ENCODE measurements at places on chromosomes 2 and 18. TPM values are rescaled to one million over a fixed set of nuclear protein-coding genes. Genes with fewer than 3 reads are reported as not detected.

DNA sequence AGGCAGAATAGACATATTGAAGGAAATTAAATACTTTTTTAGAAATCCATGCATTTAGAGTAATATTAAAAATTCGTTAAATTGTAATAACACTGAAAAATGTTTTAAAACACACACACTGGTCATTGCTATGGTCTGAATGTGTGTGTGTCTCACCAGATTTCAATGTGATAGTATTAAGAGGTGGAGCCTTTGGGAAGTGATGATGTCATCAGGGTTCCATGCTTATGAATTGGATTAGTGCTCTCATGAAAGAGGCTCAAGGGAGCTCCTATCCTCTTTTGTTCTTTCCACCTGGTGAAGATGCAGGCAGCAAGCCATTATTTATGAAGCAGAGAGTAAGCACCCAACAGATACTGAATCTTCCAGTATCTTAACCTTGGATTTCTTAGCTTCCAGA is 441.8 kb downstream of the CDH2 start:
- DNase-seq = peak; percentile 16

GRCh38 chr18:7259475-7259874 is 28.6 kb downstream of the LRRC30 start:
- no peak for DNase-seq

- DNase-seq = no peak
Measured at GRCh38 chr2:151975460-151976414, 123.1 kb downstream of the CACNB4 start.

DNA sequence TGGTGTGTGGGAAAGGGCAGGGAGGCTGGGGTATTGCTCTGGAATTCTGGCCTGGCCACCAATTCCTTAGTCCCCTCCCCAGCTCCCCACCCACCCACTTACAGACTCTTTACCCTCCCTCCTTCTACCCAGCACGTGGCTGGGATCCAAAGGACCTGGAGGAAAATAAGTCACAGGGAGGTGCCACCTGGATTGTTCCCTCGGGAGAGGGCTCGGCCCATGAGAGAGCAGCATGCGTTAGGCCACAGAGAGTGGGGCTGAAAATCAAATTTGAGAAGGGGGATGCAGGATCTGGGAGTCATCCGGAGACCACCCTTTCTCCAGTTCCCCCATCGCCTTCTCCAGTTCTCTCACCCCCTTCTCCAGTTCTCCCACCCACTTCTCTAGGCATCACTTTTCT is 3.0 kb downstream of the ASPRV1 start:
- no peak for DNase-seq

GRCh38 chr2:173851141-173851641 is 114.0 kb downstream of the SP3 start:
- no peak for DNase-seq

DNA sequence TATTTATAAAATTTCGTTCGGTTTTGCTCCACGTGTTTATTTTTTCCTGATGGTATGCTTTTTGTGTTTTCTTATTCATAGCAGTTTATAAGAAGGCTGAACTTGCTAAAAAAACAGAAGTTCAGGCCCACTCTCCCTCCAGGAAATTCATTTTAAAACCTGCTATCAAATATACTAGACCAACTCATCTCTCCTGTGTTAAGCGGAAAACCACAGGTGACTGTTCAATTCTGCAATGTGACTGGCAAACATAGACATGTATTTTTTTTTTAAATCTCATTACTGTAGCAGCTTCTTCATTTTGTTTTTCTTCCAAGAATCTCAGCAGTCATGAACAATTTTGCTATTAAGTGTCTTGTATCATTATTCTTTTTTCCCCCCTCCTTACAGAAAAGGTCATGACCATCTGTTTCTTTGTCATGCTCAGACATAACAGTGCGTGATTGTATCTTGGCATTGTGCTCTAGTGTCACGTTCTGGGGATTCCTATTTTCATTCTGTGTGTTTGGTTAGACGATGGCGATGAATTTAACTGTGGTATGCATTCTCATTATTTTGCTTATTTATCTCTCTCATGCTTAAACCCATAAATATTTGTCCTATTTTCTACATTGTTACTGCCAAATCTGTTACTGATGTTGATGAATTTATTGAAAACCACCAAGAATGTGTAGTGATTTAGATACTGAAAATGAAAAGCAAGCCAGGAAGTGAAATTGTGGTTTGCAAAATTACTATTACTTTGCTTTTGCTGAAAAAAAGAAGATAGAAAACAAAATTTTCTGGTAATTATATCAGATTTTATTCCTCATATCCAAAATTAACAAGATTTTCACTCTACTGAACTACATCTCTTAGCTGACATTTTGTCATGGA is 74.6 kb upstream of the UNC80 start:
- no peak for DNase-seq

DNA sequence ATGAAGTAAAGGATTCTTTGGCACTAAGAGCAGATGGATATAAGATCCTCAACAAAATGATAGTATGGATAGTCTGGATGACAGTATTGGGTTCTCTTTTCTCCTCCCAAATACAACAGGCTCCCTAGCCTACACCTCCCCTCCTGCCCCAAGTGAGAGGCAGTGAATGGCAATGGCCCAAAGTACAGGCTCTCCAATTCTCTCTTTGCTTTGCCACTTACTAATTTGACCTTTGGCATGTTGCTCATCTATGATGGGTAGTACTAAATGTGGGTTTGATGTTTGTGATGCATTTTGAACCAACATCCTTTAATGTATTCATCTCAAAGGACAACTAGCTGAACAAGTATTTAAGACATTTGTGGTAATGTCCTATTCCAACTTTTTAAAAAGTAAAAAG is 65.9 kb downstream of the EIF5B start:
- no peak for DNase-seq

SNORC gene
- total RNA-seq = 0.65 TPM

- DNase-seq = peak; percentile 16
Measured at GRCh38 chr18:1848716-1849115, 722.6 kb downstream of the METTL4 start.

DNA sequence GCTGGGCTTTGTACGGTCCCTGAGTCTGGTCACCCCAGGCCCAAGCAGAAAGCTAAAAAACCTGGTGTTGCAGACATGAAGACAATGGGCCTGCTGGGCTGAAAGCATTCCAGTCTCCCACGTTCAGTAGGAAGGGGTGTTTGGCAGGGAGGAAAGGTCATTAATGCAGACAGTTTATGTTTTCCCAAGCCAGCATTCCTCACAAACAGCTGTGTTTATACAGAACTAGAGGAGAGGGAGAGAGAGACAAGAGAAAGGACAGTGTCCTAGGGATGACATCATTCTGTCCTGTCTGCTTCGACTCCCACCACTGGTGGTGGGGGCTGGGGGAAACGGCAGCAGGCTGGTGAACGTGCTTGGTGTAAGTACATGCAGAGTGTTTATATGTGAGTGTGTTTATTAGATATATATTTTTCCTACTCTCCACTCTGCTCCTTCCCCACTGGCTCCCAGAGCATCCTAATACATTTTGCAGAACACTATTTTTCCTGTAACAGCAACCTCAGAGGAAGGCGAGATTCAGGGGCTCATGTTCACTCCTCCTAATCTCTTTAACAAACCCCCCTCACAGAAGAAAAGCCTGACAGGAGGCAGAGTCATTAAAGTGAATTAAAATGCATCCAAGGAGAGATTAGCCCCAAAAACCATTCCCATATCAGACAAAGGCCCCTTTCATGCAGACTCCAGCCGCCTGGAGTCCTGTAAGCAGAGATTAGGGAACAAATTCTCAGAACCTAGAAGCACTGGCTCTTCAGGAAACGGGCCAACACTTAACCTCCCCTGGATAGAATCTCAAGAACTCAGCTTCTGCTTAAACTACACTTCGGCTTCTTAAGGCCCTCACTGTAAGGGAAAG is 380.4 kb downstream of the TNS1 start:
- no peak for DNase-seq
